ENCODE measurements at places on chromosomes 7 and 10.

DNA sequence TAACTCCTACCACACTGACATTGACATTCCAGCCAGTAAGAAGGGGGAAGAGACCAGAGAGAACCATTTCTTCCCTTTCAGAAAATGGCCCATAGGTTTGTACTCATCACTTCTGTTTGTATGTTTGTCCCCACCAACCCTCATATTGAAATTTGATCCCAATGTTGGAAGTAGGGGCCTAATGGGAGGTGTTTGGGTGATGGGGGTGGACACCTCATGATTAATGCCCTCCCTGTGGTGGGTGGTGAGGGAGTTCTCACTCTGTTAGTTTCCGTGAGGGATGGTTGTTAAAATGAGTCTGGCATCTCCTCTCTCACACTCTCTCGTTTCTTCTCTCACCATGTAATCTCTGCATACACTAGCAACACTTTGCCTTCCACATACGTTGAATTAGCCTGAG, 21.4 kb downstream of the CADPS2 start:
- DNase-seq: no peak

- DNase-seq: no peak
Observed at GRCh38 chr10:70354100-70354499, 28.3 kb downstream of the LRRC20 start.

DNA sequence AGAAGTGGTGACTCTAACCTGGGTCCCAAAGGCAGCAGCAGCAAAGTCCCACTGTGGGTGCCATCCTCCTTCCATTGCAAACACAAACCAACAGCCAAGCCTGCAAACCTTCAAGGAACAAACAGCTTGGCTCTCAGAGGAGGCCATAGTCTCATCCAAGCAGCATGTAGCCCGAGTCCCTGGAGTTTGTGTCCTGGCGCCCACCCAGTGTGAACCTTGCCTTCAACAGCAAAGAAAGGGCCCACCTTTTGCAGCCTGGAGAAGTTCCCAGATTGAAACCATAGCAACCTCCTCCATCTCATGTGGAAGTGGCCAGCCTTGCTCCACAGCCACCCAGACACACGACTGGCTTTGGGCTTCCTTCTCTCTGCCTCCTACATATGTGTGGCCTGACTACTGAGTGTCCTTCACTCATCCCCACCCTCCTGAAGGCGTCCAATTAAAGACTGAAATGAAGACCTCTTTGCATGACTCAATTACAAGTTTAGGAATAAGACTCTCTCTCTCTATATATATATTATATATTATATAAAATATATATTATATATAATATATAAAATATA, 106.1 kb downstream of the C10orf90 start:
- DNase-seq: no peak

DNA sequence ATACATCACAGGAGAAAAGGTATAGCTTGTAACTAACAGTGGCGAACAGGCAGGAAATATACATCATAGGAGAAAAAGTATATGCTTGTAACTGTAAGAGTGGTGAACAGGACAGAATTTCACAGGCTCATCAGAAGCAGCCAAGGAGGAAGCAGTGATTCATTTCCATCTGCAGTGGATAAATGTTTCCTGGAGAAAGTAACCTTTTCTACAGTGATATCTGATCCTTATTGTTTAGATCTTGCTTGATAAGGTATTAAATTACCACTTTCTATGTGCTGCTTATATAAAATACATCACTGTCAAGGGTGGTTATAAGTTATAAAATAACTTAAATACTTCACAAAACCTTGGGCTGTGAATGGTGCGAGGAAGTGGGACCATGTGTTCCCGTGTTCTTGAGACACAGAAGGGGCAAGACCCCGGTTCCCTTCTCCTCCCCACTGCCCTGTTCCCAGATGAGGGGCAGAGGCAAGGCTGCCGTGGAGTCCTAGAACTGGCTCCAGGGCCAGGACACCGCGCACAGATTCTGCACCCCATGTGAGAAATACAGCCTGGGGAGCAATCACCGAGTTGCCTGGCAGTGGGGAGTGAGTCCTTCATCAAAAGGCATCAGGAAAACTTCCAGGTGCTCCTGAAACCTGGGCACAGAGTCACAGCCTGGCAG, 135.2 kb downstream of the DIP2C start:
- no peak for DNase-seq

DNA sequence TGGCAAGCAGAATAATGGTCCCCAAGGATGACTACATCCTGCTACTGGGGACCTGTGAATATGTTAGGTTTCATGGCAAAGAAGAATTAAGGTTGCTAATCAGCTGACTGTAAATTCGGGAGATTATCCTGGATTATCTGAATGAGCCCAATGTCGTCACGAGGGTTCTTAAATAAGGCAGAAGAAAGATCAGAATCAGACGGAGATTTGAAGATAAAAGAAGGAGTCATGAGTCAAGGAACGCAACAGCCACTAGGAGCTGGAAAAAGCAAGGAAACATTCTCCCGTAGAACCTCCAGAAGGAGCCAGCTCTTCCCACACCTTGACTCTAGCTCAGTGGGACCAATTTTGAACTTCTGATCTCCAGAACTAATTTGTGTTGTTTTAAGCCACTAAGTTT, 82.9 kb upstream of the APBB1IP start:
- no peak for DNase-seq

DNA sequence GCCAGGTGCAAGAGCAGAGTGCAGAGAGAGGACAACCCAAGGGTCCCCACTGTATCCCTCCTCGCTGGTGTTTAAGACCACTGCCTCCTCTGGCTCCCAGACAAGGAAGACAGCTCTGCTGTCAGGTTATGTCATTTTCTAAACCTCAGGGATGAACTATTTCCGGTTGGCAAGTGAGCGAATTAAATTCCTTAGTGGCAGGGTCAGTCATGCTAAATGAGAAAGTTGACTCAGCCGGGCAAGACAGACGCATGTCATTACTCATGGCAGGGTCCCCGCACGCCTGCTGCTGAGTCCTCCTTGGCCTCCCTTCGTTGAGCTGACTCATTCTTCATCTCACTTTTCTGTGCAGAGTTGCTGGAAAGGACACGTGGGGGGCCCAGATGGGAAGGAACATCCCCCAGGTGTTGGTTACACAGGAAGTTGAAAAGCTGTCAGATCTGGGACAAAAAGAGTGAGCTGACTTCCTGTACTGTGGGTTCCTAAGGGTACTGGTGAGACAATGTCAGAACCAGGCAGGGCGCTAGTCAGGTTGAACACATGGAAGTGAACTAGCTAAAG, 47.1 kb upstream of the UCN3 start:
- DNase-seq: no peak

DNA sequence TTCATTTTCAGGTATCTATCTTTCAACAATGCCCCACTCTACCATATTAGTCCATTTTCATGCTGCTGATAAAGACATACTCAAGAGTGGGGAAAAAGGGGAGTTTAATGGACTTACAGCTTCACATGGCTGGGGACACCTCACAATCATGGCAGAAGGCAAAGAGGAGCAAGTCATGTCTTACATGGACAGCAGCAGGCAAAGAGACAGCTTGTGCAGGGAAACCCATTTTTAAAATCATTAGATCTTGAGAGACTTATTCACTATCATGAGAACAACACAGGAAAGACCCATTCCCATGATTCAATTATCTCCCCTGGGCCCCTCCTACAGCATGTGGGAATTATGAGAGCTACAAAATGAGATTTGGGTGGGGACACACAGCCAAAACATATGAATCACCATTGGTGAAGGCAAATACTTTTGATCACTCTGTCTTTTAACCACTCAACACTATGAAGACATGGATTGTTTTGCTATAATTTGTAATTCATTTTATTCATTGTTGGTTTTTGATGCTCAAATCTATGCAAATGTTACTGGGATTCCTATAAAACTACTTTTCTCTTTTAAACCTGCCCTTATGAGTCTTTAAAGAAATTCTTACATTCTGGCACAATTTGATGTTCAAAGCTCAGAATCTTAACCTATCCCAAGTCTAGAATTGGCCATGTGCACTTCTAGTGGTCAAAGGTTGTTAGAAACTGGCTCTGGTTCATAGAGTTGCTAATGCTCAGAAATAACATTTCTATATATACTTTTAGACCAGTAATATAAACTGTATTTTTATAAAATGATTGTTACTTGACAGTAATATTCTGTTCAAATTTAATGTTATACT, 15.3 kb downstream of the AKR1C4 start:
- DNase-seq: no peak

- no peak for DNase-seq
Observed at GRCh38 chr7:103574576-103574975, 128.6 kb upstream of the SLC26A5 start.

DNA sequence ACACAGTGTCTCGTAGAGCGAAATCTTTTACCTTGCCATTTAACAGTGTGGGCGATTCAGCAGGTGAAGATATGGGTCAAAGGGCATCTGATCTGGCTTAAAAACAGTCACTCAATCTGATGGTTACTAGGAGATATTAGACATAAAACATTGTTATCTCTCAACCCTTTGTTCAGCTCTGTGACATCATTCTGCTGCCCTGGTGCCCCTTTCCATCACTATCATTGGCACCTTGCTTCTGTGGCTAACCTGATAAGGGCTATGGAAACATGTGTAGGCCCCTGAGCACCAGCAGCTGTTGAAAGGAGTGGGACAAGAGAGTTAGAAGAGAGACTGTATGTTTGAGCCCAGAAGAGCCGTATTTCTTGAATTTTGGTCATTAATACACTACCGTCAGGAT, 650.3 kb downstream of the PHTF2 start:
- no peak for DNase-seq

- DNase-seq: no peak
Observed at GRCh38 chr7:41858201-41858600, 155.3 kb upstream of the INHBA start.

- no peak for DNase-seq
Observed at GRCh38 chr10:83983578-83984255, 155.6 kb upstream of the GHITM start.

GRCh38 chr10:299969-300368, 164.7 kb downstream of the ZMYND11 start:
- no peak for DNase-seq

All from dorsolateral prefrontal cortex (tissue), 122 donors.